ENCODE measurements at places on chromosomes 2 and 18.

DNA sequence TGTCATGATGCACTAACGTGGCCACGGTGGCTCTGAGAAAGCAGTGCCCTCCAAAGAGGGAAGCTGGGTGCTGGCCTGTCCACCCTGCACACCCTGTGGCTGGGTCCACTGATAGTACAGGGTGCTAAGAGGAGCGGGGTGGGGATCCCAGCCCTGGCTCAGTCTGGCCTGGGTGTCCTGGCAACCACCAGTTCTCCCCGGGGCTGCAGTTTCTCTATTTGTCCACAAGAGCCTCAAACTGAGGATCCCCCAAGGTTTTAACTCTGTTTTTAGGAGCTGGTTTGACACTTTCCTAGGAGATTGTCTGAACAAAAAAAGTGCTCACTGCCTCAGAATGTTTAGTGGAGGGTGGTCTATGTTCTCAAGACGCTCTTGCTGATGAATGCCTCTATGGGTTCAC lies 29.0 kb downstream of the EDAR start:
- DNase-seq = no peak

GRCh38 chr18:51621113-51621863 lies 423.8 kb upstream of the MEX3C start:
- no peak for DNase-seq

GRCh38 chr2:207655000-207655399 lies 29.8 kb upstream of the METTL21A start:
- no peak for DNase-seq

- no peak for DNase-seq
Observed at GRCh38 chr18:41113885-41114482, 841.0 kb upstream of the PIK3C3 start.

DNA sequence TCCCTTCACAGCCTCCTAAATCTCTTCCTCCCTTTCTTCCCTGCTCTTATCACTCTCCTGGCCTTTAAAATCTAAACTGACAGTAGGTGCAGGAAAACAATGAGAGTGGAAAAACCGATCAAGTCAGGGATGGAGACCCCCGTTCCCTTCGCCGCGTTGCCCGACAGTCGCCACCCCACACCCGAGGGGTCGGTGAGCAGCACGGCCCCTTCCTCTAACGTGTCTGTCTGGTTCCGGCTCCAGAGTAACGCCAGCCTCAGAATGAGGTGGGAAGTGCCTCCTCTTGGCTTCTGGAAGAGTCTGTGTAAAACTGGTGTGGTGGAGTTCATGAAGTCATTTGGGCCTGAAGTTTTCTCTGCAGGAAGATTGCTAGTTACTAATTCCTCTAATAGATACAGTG lies 138.6 kb downstream of the NFATC1 start:
- DNase-seq = peak; percentile 66

DNA sequence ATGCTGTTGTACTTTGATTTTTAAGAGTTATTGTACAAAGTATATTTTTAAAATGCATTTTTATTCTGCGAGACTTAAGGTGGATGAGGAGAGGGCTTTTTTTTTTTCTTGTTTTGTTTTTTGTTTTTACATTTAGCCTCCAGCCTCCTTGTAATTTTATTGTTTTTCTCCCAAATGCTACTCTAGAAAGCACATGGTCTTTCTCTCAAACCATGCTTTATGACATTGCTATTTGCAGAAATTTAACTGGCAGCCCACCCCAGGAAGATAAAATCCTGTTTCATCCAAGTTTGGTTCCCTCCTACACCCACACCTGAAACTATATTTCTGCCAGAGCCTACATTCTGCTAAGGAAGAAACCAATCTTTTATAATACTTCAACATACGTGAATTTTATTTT lies 184.6 kb downstream of the ARHGAP15 start:
- no peak for DNase-seq

DNA sequence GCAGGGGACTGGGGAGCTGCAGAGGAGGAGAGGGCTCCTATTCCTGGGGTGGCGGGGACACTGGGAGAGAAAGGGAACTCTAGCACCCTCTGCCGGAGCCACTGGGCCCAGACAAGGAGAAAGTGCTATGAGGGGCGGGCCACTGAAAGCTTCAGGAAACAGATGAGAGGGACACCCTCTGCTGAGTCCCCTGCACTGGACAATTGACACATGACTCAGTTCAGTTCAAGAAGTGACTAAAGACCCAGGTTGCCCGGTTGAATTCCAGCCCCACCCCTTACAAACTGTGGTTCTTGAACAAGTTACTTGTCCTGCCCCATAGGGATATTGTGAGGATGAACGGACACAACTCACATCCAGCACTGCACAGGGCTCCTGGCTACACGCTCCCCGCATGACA lies 5.0 kb downstream of the RUFY4 start:
- DNase-seq = peak; percentile 85

- no peak for DNase-seq
Observed at GRCh38 chr2:158782136-158782535, 13.0 kb upstream of the DAPL1 start.

Measured in spleen (tissue), 13 donors.